ENCODE measurements at places on chromosomes 13 and 19.

DNA sequence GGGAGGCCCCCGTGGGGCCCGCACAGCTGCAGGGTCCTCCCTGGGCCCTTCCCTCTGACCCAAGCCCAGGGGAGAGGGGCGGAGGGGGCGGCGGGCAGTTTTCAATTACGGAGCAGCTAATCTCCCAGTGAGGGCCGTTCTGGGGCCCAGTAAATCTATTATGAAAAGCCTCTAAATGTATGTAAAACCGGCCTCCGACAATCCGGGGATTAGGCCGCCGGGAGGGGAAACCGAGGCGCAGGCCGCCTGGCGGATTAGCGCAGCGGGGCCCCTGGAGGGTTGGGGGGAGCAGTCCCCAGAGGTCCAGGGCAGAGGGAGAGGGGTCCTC, 25.1 kb downstream of the EFNA2 start:
- no peak for ATAC-seq

DNA sequence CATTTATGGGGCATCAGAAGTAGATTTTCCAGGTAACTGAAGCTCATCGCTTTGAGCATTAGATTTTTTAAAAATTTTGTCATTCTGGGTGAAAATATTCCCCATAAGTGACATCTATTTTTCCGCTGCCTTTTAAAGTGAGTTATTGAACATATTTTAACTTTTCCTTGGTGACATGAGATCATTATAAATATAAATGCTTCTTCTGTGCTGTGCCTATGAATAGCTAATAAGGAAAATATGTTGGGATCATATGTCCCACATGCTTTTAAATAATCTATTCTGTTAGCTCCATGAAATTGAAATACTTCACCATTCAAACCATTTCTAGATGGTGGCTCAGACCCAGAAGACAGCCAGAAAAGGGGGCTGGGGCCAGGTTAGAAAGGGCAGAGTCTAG, 14.1 kb downstream of the ATP7B start:
- no peak for ATAC-seq

GRCh38 chr19:491146-491741, 5.0 kb upstream of the MADCAM1 start:
- ATAC-seq: no peak

DNA sequence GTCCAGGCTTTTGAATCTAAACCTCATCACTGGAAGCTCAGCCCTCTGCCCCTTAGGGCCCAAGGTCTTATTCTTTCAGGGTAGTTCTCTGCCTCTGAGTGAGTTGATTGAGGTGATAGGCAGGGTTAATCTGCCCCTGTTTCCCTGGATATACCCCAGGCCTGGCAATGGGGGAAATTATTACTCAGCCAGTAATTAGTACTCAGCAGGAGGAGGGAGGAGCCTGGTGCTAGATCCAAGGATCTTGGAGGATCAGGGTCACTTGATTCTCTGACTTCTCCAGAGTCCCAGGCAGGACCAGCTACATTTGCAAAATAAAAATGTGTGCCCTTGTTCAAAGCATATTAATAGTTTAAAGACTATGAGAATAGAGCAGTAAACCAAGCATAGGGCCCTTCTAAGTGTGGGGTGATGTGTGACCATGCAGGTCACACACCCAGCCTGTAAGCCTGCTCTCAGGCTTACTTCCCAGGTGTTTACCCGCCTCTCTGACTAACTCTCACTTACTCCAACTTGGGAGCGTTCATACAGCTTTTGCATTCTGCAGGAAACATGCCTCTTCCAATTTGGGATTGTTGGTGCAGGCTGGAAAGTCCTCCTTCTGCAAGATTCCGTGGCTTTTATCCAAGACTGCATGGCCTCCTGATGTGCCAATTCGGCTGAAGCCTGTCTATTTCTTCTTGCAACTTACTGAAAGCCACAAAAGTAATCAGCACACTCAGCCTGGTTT, 7.9 kb upstream of the STK24 start:
- ATAC-seq: no peak

- ATAC-seq: no peak
These were observed 27.5 kb downstream of the RASA3 start for GRCh38 chr13:114104655-114105520.

GRCh38 chr13:24741016-24741662, 22.8 kb upstream of the RNF17 start:
- no peak for ATAC-seq

DNA sequence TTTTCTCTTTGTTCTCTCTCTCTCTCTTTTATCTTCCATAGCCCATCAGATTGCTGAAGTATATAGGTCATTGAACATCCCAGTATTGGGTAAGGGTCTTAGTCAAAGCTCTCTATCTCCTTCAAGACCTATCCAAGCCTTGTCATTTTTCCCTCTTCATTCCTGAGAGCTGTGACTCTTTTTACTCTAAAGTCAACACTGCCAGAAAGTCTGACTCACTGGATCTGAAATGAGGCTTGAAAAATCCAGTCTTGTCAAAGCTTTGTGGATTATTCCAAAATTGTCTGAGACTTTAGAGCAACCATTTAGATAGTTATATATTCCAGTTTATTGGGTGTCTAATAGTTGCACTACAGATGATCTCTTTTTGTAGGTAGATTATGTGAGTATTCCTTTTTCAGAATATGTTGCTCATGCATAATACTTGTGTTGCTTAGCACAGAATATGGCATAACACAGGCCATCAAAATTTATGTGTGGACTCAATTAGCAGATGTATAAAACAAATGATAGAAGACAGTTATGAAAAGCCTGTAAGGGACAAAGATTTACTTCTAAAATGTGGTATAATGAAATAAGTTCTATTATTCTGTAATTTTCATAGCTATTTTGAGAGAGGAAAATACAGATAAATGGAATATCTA, 389.3 kb upstream of the PCDH9 start:
- ATAC-seq: no peak

DNA sequence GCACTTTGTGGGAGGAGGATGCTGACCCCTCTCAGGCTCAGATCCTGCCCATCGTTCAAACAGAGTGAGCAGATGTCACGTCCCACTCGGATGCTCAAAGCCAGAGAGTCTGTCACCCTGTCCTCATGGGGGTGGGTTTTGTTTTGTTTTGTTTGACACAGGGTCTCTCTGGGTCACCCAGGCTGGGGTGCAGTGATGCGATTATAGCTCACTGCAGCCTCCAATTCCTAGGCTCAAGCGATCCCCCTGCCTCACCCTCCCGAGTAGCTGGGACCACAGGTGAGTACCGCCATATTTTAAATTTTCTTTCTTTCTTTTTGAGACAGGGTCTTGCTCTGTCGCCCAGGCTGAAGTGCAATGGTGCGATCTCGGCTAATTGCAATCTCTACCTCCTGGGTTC, 4.0 kb downstream of the ADGRE2 start:
- ATAC-seq: no peak

DNA sequence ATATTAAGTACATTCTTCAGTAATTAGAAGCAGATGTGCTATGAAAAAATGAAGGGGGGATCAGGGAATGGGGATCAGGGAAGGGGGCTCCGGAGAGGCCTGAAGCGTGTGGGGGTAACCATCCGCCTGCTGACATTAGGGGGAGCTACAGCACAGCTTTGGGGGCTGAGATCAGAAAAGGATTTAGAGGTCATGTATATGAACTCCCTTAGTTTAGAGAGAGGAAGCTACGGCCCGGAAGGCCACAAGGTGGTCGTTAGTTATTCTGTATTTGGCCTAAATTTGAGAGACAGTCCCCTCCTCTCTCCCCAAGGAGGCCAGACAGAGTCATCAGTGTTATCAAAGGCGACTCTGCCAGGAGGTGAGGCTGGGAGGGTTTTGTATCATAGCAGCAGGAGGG, 99.0 kb downstream of the TM9SF2 start:
- ATAC-seq: no peak

DNA sequence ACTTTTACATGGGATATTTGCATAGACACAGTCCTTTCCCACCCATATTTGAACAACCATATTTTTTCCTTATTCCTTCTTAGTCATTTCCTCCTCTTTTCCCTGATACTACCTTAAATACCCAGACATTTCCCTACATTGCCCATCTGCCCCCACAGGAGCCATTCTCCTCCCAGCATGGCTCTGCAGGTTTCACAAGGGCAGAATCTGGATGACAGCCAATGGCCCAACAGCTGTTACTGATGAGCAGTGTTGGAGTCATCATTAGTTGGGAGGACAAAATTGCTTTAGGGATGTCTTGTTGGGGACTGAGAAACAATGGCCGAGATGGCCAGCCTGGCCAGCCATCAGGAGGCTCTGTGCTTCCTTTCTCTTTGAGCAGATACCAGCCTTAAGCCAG, 209.5 kb downstream of the KLF5 start:
- ATAC-seq: no peak

- no peak for ATAC-seq
These were observed 89.9 kb downstream of the CDK8 start for GRCh38 chr13:26343816-26344215.

- no peak for ATAC-seq
These were observed 73.2 kb downstream of the MBD3L1 start for GRCh38 chr19:8905342-8905741.

- no peak for ATAC-seq
These were observed 13.8 kb upstream of the SLITRK1 start for GRCh38 chr13:83895994-83896580.

DNA sequence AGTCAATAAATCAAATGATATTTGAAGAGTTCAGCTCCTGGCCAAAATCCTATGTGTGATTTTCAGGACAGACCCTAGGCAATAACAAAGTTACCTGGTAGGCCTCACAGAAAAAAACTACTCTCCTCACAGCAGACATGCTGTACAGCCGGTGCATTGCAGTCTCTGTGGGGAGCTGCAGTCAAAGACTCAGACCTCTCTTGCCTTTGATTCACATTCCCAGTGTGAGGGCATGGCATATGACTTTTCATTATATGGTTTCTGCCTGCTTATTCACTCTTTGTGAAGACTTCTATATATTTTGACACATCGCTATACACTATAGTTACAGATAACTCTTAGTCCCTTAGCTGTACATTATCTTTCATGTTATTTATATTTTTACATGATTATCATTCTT, 2684.3 kb upstream of the PCDH20 start:
- ATAC-seq: no peak

DNA sequence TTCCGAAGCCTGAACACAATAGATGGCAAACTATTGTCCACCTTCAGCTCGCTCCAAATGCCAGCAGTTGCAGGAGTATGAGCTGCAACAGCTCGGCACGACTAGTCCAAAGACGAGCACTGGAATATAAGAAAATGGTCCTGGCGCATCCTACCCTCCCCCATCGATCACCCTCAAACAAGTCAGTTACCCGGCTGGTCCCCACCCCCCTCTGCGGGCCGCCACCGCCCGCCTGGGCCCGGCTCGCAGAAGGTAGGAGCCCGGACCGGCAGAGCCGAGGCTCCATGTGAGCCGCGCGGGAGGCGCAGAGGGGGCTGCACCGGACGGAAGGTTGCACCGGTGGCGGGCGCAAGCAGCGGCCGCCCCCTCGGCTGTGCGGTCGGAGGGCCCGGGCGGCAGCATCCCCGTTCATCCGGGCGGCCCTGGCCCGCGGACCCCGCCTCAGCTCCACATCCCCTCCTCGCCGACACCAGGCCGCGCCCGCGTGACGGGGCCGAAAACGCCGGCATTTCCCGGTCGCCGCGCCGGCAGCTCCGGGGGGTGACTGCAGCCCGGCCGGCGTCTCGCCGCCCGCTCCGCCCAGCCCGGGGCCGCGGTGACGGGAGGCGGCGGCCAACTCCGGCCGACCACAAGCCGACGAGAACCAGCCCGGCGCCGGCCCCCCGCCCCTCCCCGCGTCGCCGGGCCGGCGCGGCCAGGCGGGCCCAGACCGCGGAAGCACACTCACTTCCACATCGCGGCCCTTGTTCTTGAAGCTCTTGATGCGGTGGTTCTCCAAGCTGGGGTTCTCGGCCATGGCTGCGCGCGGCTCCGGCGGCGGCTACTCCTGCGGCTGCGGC, 552 bp downstream of the KPNA3 start:
- peak; percentile 40 for ATAC-seq

GRCh38 chr19:35462476-35462953, 14.5 kb downstream of the FFAR2 start:
- no peak for ATAC-seq
